ENCODE measurements at places on chromosomes 4 and X.

DNA sequence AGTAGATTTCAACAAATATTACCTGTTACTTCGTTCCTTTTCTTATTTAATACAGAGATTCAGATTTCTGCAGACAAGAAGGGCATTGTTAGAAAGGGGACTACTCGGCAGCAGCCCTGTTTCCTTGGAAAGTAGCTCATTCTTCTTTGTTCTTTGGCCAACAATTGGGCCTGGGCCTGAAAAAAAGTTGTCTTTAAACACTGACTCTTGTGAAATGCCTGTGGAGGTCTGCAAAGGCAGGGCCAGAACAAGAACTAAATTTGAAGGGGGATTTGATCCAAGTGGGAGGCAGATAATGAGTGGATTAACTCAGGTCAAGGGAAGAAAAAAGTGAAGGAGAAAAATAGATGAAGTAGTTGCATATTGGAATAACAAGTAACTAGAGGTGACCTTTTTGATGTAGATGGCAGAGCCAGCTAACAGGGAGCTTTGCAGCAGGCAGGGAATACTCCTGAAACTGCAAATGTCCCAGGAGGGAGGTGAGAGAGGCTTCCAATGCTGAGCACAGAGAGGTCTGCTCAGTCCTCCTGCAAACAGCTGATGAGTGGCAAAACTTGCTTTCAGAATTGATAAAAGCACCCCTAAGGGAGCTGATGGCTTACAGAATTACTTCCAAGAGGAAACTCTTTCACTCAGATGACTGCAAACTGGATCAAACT, 393.2 kb upstream of the HS3ST1 start:
- DNase-seq = no peak

DNA sequence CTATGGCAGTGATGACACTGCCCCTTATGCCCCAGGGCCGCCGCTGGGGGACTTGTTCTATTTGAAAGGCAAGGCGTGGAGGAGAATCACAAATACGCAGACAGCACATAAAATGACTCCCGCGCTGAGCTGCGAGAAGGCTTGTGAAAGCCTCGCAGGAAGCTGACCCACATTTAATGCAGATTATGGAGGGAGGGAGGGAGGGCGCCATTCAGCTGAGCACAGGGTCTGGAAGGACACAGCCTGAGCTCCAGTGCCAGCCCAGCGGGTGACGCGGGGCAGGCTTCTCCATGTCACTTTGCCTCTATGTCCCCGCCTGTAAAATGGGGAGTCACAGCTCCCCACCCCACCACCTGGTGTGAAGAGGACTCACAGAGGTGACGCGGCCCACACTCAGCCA, 14.3 kb downstream of the ABLIM2 start:
- no peak for DNase-seq

GRCh38 chr4:92012899-92013867, 290.6 kb upstream of the GRID2 start:
- no peak for DNase-seq

DNA sequence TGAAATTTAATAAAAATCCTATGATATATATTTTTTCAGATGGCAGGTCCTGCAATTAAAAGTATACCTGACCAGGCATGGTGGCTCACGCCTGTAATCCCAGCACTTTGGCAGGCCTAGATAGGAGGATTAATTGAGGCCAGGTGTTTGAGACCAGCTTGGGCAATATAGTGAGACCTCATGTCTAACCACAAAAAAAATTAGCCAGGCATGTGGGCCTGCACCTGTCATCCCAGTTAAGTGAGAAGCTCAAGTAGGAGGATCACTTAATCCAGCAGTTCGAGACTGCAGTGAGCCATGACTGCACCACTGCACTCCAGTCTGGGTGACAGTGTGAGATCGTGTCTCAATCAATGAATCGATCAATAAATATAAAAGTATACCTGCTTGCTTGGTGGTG, 2.5 kb downstream of the OCIAD2 start:
- DNase-seq = no peak

- no peak for DNase-seq
These were observed 27.2 kb downstream of the ANTXR2 start for GRCh38 chr4:80045786-80046185.

DNA sequence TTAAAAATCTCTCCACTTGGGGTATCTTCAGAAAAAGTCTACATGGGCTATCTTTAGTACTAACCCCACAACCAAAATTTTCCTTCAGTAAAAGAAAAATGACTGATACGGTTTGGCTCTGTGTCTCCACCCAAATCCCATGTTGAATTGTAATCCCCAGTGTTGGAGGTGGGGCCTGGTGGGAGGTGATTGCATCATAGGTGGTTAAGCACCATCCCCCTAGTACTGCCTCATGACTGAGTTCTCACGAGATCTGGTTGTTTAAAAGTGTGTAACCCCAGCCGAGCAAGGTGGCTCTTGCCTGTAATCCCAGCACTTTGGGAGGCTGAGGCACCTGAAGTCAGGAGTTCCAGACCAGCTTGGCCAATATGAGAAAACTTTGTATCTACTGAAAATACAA, 66.8 kb downstream of the USP46 start:
- no peak for DNase-seq

DNA sequence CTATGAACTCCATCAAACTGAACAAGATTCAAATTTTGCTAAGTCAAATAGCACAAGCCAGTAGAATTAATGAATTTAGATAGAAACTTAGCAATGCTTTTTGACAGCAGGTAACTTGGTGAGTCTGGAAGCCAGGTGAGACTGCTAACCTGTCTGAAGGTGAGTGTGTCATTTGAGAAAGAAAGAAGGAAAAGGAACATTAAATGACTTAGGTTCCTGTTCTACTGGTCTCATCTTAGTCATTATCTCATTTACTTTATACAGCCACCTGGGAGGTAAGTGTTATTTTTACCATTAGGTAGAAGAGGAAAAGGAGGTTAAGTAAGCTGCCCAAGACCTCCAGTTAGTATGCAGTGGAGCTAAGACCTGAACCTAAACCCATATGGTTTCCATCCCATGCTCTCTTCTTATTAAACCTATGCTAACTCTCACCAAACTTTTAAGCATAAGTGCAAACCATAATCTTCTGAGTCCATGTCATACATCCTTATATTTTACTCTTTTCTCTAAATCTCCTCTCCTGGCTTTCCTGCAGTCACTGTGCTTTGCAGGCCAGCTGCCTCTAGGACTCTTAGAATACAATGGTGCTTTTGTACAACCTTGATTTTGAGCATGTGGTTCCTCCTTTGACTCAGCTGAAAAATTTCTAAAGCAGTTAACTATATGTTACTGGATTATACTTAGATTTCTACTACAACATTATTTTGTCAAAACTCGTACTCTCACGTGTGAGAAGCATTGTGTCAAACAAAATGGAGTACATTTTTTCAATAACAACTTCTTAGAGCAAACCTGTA, 68.5 kb downstream of the ATP10D start:
- no peak for DNase-seq

DNA sequence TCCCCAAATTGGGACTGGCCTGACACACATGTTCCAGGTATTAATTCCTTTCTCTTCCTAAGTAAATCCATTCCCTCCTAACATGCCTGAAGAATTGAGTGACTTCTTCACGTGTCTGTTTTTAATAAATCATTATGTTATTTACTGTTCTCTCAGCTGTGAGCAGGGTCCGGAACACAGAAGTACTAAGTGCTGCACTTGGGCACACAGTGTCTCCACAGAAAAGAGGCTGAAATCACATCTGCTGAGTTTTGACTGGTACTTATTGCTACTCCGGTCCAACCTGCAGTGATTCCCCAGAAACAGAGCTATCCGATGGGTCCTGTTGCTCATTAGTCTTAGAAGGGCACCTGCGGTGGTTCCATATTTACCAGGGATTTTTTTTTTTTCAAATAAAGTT, 202.6 kb downstream of the RBM46 start:
- DNase-seq = no peak

DNA sequence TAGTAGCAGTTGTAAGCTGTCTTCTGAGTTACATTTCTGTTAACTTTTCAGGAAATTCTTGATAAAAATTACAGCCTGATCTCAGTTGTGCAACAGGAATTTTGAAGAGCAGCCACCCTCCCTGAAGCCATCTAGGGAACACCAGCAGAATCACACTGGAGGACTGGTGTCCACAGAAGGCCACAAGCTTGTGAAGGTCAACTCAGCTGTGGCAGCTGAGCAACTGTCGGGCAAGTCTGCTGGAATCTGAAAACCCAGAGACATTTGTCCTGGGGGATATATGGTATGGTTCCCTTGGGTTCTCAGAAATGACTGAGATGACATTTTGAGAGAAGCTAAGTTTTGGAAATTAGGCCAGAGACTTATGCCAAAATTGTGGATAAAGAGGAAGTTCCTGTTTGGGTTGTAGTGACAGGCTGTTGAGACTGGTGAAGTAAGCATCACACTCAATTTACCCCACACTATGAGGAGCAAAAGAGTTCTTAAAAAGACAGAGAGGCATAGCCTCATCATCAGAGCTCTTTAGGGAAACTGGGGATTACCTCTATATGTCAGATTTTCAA, 78.1 kb upstream of the TNIP3 start:
- DNase-seq = no peak

DNA sequence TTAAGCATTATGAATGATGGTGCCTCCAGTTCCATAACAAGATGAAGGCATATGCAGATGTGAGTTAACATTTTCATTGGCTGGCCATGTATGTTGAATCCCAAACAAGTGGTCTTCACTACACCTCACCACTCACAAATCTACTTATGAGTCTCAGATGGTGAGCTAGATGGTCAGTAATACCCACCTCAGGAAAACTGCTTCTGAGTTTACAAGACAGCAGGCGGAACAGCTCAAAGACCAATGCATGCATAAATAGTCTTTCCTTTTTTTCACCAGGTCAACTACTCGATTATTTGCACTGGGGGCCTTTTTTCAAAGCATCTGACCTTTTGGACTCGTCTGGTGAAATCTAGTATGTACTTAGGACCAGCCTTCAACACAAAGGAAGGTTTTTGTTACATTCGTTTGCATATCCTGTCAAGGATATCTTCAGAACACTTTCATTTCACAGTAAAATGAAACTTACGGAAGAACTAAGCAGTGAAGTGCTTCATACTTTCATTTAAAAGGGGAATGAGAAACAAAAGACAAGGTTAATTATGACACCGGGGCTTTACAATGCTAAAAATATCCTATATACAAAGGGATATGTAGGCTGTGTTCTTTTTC, 23.1 kb upstream of the TLR7 start:
- DNase-seq = no peak

DNA sequence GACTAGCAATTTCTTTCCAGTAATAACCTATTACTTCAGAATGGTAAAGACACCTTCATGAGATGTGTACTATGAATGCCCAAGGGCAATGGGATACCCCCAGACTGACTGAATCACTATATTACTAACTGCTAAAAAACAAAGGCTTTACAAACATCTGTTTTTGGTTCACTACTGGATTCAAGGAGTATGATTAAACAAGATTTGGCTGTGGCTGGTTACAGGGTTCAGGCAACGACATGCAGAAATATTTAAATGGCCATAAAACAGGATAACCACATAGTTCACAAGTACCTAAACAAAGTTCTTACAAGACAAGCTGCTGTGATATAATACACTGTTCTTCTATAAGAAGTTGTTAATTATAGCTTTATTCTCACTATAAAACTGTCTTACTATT, 128.2 kb downstream of the FRYL start:
- no peak for DNase-seq

GRCh38 chrX:69469975-69470374, 34.2 kb upstream of the NALF2 start:
- no peak for DNase-seq

GRCh38 chr4:12703036-12703435, 781.1 kb downstream of the RAB28 start:
- no peak for DNase-seq

DNA sequence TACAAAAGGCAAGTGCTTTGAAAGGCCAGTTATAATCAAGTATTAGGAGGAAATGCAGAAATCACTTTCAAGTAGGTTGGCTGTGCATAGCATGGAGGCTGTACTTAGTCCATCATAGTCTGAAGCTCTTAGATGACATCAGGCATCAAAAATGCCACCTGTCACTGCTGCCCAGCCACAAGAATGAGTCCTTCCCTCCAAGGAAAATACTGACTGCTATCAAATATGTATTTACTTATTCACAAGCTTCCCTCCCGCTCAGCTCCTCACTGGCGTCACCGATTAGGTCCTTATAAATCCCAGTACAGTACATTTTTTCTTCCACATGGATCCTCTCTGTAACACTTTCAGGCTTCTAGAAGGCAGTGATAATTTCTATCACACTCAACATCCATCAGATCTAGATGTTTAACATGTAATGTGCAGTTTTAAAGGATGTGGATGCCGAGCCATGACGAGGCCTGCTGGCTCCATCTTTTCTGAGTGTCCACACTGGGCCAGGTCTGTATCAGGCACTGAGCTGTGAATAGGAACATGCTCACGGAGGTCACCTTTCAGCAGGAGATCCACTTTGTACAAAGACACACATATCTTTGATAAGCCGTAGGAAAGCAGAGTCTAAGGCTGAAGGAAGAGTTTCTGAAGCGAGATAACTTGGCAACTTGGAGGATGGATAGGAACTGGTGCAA, 121.9 kb downstream of the PALLD start:
- DNase-seq = no peak
